ENCODE measurements at places on chromosomes 7 and 10.
A peak's percentile ranks its signal among the peaks of the same experiment; 100 is the strongest.

- DNase-seq = no peak
These were observed 4.1 kb downstream of the ABLIM1 start for GRCh38 chr10:114653926-114654325.

- no peak for DNase-seq
These were observed 257.6 kb upstream of the PHYHIPL start for GRCh38 chr10:58918887-58919286.

GRCh38 chr10:11345224-11346054 lies 266.0 kb downstream of the USP6NL start:
- peak; percentile 10 for DNase-seq

DNA sequence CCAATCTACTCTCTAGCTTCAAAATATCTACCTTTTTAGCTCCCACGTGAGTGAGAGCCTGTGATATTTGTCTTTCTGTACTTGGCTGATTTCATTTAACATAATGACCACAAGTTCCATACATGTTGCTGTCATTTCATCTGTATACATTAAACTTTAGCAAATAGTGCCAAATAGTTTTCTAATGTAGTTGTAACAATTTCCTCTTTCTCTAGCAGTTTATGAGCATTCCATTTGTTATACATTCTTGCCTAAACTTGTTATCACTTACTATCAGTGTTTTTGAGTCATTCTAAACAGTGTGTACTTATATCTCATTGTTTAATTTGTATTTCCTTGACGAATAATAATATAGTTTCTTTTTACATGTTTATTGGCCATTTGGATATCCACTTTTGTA lies 77.2 kb downstream of the NEUROD6 start:
- no peak for DNase-seq

GRCh38 chr10:99658622-99659030 lies 683 bp upstream of the ENTPD7 start:
- peak; percentile 25 for DNase-seq

DNA sequence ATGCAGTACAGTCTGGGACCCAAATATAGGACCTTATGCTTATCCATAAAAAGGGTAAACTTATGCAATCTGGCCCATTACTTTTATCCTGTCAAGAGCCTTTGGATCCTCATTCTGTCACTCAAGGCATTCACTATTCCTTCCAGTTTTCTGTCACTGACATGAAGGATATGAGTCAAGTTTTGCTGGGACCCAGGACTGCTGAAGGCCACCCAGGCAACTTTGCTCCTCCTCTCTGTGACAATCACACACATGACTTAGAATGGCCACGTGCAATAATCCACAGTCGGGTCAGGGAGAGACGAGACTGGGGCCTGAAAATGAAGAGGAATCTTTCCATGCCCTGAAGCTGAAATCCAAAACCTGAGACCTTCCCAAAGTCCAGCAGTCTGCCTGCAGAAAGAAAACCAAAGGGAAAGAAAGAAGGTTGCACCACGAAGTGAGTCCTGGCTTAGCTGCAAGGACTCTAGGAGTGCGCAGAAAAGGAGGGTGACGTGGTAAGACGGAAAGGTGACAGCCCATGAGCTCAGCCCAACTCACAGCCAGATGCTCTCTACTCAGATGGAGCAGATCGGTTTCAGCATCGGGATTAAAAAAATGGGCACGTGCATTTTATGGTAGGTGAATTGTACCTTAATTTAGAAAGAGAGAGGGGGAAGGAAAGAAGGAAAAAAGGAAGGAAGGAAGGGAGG lies 67.2 kb downstream of the VOPP1 start:
- DNase-seq = no peak

GRCh38 chr7:111540199-111540815 lies 22.0 kb downstream of the IMMP2L start:
- DNase-seq = no peak

DNA sequence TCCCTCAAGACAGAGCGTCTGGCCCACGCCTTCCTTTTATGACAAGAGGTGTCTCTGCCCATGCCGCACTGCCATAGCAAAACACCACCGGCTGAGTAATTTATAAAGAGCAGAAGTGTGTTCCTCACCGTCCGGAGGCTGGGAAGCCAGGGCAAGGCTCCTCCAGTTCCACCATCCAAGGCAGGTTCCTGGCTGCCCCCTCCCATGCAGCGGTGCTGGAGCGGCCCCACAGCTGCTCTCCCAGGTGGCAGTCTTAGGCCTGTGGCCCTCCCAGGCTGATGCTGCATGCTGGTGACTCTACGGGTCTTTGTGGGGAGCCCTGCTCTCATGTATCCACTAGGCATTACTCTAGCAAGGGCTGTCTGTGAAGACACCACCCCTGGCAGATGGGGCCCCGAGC lies 113.1 kb downstream of the TCERG1L start:
- no peak for DNase-seq

DNA sequence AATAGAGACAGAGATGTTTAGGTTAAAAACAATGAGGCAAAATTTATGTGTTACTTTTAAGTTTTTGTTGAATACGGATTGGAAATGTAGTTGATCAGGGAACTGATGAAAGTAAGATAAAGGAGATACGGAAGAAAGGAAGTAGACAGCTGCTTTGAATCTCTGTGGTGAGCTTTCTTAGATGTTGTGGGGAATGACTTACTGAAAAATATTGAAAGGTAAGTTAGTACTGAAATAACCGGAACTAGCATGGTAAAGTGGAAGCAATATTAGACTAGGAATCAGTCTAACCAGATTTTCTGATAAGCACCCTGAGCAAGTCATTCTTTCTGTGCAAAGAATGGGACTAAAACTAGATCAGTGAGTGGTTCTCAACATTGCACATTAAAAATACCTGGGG lies 34.8 kb downstream of the LUC7L2 start:
- DNase-seq = peak; percentile 13

- no peak for DNase-seq
These were observed 951 bp downstream of the ELOVL3 start for GRCh38 chr10:102227050-102227449.
